Dermis microvascular lymphatic vessel endothelial cell (primary cell): ENCODE measurements at places on chromosomes 2 and 18. TPM values are rescaled to one million over a fixed set of nuclear protein-coding genes. Genes with fewer than 3 reads are reported as not detected.

LYG2 gene
- not detected in 2 replicates for total RNA-seq

TYMS gene
- 27.6 and 33.8 TPM in 2 replicates for total RNA-seq

ADAM17 gene
- 44.5 and 45.8 TPM in 2 replicates for total RNA-seq

- DNase-seq = no peak
Observed at GRCh38 chr2:78546843-78547242, 478.7 kb upstream of the REG3G start.

- DNase-seq = no peak
Observed at GRCh38 chr18:45856531-45856930, 31.1 kb downstream of the SIGLEC15 start.

DNA sequence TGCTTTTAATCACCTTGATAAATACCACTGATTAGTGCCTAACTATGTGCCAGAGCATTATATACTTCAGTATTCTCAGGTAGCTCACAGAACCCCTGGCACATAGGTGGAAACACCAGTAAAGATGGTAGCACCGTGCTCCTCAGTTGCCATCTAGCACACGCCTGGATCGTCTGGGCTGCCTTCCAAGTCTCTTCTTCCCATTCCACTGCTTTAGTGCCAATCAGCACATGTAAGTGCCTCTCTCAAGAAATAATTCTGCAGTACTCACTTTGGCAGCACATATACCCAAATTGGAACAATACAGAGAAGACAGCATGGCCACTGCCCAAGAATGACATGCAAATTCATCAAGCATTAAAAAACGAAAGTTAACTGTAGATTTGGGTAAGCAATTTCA lies 13.0 kb downstream of the POLR2D start:
- no peak for DNase-seq

GRCh38 chr2:217107480-217107879 lies 247.6 kb upstream of the TNP1 start:
- no peak for DNase-seq

- DNase-seq = no peak
Observed at GRCh38 chr2:238527565-238527964, 100.8 kb downstream of the ASB1 start.

C2orf72 gene
- total RNA-seq = not detected in 2 replicates

- DNase-seq = no peak
Observed at GRCh38 chr2:230144355-230144754, 75.4 kb downstream of the SP110 start.

GRCh38 chr2:108329771-108330170 lies 41.1 kb downstream of the SULT1C2 start:
- no peak for DNase-seq

GCC2 gene
- 11.8 and 11.9 TPM in 2 replicates for total RNA-seq

TGFA gene
- total RNA-seq = 8.0 and 14.5 TPM in 2 replicates

SCG2 gene
- total RNA-seq = not detected in 2 replicates

UPP2 gene
- not detected in 2 replicates for total RNA-seq

CAPN14 gene
- total RNA-seq = under 0.01 TPM in 2 replicates

GRCh38 chr18:66682855-66683322 lies 79.0 kb upstream of the CDH19 start:
- DNase-seq = peak; percentile 82

DNA sequence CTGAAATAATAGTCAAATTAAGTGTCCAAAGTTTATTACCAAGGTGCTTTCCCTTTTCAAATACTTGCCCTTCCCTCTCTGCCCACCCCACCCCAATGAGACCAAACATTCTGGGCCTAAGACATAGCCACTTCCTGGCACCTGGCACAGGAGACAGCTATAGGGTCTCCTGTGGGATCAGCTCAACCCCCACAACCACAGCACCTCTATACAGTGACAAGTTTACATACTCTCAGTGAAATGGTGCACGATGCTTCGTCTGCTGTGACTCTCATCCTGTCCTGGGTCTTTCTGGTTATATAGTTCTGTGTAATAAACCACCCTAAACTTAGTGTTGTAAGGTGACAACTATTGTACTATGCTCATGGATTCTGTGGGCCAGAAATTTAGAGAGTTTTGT lies 466.2 kb downstream of the FBXO15 start:
- DNase-seq = no peak

ANKRD30BL gene
- not detected in 2 replicates for total RNA-seq

DNA sequence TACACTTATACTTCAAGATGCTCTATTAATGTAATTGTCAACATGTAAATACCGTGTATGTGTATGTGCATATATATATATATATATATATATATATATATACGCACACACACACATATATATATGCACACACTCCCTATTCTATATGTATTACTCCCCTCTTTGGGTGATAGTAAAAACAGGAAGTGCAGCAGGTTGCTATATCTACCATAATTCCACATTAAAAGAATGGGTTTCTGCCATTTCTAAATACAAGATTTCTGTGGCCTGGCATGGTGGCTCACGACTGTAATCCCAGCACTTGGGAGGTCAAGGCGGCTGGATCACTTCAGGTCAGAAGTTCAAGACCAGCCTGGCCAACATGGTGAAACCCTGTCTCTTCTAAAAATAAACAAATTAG lies 77.0 kb downstream of the OTX1 start:
- no peak for DNase-seq

- DNase-seq = peak; percentile 16
Observed at GRCh38 chr2:58762176-58762781, 521.2 kb upstream of the FANCL start.

DNA sequence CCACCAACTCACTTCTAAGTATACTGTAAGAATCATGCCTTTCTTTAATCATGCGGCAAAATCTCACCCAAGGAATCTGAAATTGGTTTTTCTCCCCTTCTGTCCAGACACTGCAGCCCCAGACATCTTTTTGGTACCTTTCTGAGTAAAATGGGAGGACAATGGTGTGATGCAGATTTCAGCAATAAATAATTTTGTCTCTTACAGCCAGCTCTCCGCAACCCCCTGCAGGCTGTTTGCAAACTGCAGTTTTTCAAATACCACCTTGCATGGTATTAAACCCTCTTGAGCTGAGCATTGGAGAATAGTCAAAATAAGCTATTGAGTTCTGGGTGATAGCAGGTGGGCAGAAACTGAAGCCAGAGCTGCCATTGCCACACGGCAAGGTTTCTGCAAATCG lies 32.2 kb downstream of the GPR39 start:
- peak; percentile 23 for DNase-seq

DNA sequence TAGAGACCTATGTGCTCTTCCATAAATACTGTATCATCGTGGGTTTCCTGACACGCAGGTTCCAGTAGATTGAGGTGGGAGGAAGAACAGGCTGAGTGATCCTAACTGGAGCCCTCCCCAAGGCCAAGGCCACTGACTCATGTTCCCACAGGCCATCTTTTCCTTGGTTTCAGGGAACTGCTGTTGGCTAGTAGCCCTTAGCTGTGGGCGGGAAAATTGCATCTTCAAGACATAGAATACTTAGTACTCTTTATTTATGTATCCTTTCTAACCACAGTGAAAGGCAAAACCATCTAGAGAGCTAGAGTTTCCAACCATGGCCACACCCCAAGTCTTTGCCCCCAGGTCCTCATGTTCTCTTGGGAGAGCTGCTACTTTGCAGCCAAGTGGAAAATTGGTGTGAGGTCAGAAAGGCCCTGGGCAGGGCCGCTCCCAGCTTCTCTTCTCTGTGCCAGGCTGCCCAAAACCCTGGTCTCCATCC lies 55.9 kb downstream of the COPS8 start:
- DNase-seq = no peak

DNA sequence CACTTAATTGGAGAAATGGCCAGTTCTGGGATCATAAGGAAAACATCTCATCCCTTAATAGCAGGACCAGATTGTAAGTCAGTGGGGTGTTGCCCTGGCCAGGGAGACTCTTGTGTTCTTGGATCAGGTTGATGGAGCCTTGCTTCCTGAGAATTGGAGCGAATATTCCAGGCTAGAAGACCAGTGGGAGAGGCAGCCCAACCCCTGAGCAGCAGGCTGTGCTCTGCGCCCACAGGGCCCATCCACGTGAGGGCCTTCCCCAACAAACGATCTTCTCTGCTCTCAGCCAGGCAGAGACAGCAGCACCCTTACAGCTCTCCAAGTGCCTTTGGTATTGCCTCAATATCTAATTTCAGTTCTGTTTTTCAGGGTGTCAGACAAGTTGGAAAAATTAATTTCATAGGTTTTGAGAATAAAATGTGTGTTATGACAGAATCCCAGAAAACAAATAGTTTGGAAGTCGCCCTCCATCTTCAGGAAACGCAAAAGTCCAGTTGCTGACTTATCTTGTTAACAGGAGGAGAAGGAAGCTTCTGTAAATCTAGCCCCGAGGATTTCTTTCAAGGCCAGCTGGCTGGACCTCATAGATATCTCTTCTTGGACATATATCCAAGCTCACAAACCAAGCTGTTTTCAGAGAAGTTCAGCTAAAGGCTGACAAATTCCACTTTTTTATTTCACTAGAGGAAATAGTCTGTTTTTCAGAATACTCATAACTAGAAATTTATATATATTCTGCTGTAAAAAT lies 105.5 kb downstream of the COPS8 start:
- DNase-seq = no peak

CTAGE1 gene
- total RNA-seq = not detected in 2 replicates

- DNase-seq = no peak
Observed at GRCh38 chr2:112244854-112245253, 10.0 kb downstream of the ZC3H8 start.

GRCh38 chr18:24014986-24015638 lies 558 bp downstream of the TTC39C start:
- peak; percentile 12 for DNase-seq

DNA sequence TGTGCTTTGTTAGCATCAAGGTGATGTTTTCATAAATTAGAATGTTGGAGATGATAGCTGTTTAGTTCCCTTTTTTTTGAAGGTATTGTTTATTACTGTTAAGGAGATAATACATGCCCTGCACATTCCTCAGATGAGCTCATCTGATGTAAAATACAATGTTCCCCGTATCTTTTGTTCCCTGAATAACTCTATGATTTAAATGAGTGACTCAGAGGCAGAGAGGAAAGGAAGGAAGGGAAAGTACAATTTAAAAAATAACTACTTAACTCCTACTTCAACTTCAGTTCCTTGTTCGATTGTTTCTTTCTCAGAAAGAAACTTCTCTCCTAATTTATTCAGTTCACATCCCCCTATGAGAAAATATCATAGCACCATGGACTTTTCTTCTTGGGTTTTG lies 208.7 kb downstream of the KCNE4 start:
- peak; percentile 36 for DNase-seq

GRCh38 chr2:138841459-138841858 lies 61.3 kb upstream of the NXPH2 start:
- no peak for DNase-seq

- no peak for DNase-seq
Observed at GRCh38 chr2:48560546-48561209, 30.7 kb downstream of the STON1 start.
